Activated T-helper 17 cell treated with anti-CD3 and anti-CD28 coated beads, Interleukin-2, amount 50 U/mL, for 72 hours (primary cell): ENCODE measurements at places on chromosomes 11 and 22. TPM values are rescaled to one million over a fixed set of nuclear protein-coding genes. Genes with fewer than 3 reads are reported as not detected.

Gene RELA
- 150 TPM for total RNA-seq

Gene RASD2
- total RNA-seq: not detected

Gene FIBIN
- not detected for total RNA-seq

Gene PLAAT2
- total RNA-seq: not detected

Gene PGA4
- not detected for total RNA-seq

Gene TSPO
- total RNA-seq: 199 TPM

Gene TRPM5
- total RNA-seq: not detected

Gene CLTCL1
- total RNA-seq: 2.0 TPM

Gene PATE1
- total RNA-seq: not detected

Gene TPP1
- total RNA-seq: 75.7 TPM

Gene SHISA8
- not detected for total RNA-seq

Gene SLC22A25
- not detected for total RNA-seq

Gene BTG4
- total RNA-seq: not detected

Gene GAB4
- not detected for total RNA-seq

Gene PARVG
- total RNA-seq: 34.9 TPM
